ENCODE measurements at places on chromosomes 7 and 10.

DNA sequence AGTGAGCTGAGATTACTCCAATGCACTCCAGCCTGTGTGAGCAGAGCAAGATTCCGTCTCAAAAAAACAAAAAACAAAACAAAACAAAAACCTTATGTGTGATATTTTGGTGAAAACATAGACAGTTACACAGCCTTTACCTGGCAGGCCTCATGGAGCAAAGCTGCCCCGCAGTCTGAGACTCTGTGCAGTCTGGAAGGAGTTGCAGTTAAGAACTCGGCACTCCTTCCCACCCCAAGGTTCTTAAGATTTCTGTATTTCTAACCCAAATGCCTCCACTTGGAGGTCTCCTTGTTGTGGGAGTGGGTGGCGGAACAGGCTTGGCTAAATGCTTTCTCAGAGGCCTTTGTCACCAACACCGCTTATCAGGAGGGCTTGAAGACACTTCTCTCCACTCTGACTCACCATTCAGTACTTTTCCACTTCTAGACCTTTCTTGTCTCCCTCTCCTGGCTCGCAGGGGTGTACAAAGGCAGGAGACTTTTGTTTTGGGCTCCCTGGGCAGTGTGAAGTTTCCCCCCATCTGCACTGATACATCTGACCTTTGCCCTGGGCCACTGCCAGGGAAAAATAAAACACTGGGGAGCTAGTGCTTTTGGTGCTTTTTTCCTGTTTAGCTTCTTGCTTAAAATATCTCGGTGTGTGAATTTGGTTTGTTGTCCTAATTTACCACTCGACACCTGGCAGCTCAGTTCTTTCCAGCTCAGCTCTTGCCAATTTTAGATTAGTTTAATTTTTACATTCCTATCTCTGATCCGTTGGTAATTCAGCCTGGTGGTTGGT is 51.3 kb upstream of the MAGI2 start:
- DNase-seq = no peak

- no peak for DNase-seq
These were observed 48.8 kb downstream of the GOLGA7B start for GRCh38 chr10:97898429-97898828.

DNA sequence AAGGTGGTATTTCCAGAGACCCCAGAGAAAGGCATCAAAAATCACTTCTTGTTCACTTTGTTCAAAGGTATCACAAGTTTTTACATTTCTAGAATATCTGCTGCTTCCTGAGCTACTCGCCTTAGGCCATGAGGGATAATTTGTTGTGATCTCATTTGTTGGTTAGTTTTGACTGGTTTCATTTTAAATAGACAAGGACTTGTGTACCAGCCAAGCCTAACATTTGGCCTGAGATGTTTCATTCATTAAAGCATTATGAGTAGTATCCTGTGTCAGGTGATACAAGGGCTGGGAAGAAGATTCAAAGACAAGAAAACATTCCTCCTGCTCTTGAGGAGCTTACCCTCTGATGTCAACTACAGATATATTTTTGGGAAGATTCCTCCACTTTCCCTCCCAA is 170.3 kb upstream of the FAM171A1 start:
- no peak for DNase-seq

DNA sequence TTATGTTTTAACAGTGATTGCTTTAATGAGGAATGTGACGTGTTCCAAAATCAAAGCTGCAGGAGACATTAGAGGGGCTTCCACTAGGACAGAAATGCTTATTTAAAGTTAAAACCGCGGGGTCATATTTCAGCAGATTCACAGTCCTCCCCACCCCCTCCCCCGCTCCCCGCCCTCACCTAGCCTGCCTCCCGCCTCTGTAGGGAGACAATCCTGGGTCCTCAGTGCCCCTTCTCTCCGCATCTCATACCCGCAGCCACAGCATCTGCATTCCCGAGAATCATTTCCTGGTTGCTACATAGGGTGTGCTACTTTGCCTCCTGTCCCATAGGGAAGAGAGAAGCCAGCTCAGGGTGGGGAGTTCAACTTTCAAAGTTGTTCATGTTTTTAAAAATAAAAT is 3.1 kb upstream of the DRGX start:
- DNase-seq = no peak

DNA sequence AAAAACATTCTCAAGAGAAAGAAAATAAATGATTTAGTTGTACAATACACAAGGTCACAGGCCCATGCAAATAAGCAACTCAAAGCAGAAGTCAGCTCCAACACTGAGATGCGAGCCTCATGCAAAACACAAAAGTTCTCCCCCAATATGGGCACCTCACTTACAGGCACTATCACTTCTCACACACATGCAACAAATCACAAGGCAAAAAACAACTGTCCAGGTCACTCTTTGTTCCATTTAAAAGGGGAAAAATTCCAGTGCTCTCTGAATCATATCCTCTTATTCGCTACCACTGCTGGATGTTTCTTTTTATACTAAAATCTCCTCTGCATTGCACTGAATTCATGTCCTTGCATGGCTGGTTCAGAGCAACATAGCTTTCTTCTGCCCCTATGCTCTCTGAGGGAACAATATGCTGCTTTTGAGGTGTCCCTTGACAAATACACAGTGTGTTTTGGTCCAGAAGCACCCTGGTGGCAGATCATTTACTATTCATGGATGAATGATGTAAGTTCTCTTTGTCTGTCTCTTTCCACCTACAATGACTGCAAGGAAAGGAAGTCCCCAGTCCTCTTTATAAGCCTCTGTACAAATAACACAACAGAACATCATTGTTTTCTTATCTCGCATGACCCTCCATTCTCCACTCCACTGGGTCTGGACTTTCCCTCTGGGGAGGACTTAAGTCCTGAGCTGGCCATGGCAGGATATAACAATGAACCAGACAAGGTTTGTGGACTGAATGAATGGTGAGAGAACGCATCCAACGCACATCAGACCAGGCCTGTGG is 85.4 kb upstream of the GSDME start:
- DNase-seq = no peak

DNA sequence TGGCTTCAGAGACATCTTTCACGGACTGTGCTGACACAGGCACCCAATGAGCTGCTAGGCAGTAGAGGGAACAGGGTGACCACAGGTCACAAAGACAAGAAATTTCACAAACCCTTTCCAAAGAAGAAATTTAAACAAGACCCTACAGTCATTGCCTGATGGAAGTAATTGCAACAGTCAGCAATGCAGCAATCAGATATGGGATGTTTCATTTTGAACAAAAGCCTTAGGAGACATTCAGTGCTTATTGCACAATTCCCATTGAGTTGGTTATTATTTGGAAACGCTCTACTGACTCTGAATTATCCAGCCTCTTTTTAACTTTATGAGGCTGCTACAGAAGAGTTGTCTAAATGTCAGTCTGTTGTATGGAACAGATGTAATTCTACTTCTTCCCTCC is 85.5 kb downstream of the ETV1 start:
- DNase-seq = no peak

DNA sequence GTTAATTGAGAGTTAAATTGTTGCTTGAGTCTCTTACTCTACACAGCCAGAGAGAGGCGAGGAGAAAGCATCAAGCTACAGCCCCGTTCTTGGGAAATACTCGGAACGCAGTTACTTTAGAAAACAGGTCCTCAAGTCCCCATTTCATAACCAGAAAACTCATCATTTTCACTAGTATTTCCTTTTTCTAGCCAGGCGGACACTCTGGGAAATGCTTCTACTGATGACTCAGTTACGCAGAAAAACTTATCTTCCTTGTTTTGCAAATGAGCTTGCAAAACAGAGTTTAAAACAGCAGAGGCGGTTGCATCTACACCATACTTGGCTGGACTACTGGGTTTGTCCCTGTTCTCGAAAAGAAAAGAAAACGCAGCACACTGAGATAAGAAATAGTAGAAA is 111.4 kb upstream of the FGFR2 start:
- no peak for DNase-seq

- no peak for DNase-seq
These were observed 102.2 kb downstream of the TCF7L2 start for GRCh38 chr10:113052076-113052830.

DNA sequence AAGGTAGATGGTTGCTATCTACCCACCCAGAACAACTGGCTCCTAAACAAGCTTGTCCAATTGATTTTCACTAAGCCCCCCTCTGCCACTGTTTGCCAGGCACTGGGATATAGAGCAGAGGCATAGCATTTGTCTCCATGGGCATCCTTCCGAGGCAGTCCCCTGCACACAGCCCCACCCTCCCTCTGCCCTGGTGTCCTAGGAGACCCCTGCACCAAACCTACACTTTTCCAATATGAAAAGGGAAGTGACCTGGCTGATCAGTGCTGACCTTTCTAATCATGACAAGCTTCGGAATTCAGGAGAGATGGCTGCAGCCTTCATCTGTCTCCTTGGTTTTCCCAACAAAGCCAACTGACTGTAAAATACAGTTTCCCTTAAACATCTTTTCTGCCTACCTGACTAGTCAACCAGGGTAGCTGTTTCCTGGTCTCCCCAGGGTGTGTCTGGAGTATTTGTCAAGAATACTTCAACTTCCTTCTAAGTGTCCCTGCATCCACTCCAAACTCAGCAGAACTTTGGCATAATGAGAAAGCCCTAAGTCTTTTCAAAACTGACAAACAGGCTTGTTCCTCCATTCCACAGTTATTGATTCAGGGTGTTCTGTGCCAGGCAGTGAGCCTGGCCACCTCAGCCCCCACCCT is 7.6 kb upstream of the SLC18A3 start:
- no peak for DNase-seq

DNA sequence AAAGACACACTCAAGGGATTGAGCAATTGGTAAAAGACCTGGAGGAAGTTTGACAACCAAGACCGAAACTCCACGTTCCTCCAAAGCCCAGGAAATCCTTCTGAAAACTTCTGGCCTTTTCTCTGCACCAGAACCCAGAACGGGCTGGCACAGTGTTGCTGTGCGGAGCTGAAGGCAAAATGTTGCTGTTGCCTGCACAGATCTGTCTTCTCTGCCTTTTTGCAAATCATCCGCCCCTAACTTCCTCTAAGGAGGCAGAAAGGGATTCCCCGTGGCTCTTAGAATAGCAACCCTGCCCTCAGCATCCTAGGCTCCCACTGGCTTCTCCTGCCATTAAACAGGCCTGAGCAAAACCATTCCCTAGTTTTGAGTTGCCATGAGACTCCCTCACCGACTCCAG is 44.9 kb downstream of the FIGNL1 start:
- no peak for DNase-seq

DNA sequence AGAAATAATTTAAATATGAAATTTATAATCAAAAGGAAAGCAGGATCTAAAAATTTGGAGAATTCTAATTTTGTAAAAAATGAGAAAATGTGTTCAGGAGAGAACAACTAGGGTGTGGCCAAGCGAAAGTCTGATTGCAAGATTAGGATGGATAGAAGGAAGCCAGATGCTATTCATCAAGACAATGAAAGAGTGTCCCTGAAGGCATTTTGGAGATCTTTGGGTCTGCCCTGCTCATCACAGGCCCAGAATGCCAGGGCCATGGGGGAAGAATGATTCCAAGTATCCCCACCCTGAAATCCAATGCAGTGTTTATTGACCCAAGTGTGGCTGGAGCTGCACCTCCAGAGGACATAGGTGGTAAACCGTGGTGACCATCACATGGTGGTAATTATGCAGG is 724.0 kb upstream of the FZD8 start:
- DNase-seq = no peak

GRCh38 chr10:28293236-28294168 is 9.4 kb downstream of the MPP7 start:
- no peak for DNase-seq

DNA sequence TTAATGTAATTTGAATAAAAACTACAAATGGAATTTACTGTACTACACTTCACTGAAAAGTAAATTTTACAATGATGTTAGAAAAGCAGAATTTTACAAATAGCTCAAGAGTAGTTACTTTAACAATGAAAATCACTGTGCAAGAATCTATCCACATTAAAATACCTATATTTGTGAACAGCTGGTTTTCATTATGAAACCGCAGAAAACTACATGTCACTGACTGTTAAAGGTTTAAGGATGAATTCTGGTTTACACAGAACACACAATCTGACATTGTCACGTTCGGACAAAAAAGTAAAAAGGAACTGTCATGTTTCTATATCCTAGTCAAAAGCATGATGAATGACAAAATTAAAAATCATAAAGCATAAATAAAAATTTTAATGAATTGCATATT is 415.3 kb upstream of the PRKCQ start:
- no peak for DNase-seq

- DNase-seq = no peak
These were observed 17.2 kb downstream of the MNX1 start for GRCh38 chr7:156993021-156993924.

DNA sequence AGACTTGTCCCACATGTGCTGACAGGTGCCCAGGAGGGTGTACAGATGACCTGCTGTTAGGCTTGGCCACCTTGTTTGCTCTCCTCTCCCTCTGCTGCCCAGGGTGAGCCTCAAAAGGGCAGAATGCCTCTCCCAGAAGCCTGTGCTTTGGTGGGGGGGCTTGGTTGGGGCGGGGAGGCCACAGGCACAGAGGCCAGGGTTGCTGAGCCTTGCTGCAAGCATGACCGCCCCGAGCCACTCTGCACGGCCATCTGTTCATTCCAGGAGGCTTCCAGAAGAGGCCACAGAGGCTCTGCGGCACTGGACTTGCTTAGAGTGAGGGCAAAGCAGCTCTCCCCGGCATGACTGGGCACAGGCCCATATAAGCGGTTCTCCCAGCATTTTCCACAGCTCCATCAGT is 190.8 kb downstream of the GLRX3 start:
- no peak for DNase-seq

GRCh38 chr10:61633665-61634064 is 29.1 kb upstream of the CABCOCO1 start:
- no peak for DNase-seq

- DNase-seq = no peak
These were observed 431.0 kb upstream of the GALNT17 start for GRCh38 chr7:70700941-70701425.

- DNase-seq = no peak
These were observed 431.0 kb upstream of the MKI67 start for GRCh38 chr10:128557149-128557710.

DNA sequence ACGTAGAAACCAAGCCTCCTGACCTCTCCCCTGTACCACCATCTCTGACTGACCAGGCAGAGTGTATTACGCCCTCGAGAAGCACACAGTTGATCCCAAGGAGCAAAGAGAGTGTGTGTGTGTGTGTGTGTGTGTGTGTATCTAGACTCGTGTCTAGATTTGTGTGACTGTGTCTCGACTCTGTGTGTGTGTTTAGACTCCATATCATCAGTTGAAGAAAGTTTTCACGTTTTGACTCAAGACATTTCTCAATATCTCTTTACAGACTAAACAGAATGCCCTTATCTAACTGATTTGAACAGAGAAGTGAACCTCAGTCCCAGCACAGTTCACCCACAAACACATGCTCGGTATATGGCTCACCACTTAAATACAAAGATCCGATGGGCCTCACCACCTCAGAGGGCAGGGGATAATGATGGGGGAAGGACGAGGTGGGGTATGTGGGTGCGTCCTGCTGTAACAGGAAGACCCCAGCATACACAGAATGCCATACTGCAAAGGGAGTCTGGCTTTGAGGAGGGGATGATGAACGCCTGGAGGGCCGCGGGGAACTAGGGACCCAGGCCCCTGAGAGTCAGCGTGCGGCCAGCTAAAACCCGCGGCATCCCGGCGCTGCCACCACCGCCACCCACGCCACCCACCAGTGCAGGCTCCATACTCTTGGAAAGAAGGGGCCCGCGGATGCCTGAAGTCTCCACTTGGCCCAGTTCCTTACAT is 780 bp downstream of the ALDH18A1 start:
- no peak for DNase-seq

GRCh38 chr7:99094401-99094800 is 49.5 kb downstream of the SMURF1 start:
- DNase-seq = no peak

- DNase-seq = no peak
These were observed 64.4 kb downstream of the VSTM4 start for GRCh38 chr10:49050906-49051305.

- DNase-seq = no peak
These were observed 845.0 kb downstream of the CNTNAP2 start for GRCh38 chr7:146961617-146962016.

Measured in left renal pelvis (tissue), 4 donors.